Heart right ventricle (tissue), 16 donors: ENCODE measurements at places on chromosomes 11 and 22. TPM values are rescaled to one million over a fixed set of nuclear protein-coding genes. Genes with fewer than 3 reads are reported as not detected.

MRGPRF gene
- total RNA-seq: 1.4 TPM

GRCh38 chr11:33703234-33703633, 2.6 kb upstream of the C11orf91 start:
- no peak for DNase-seq
- peaks cover 91% of the 10 kb centered on the region for H3K4me1 ChIP-seq
- H3K36me3 ChIP-seq: no peaks in the 10 kb centered on the region
- peak overlapping the region; percentile 86 for H3K27ac ChIP-seq

OR51A4 gene
- total RNA-seq: not detected

PARVG gene
- 5.8 TPM for total RNA-seq

GRCh38 chr11:92296138-92296515, 71.5 kb downstream of the FAT3 start:
- H3K27ac ChIP-seq: no peak overlapping the region
- H3K36me3 ChIP-seq: no peaks in the 10 kb centered on the region
- H3K4me1 ChIP-seq: no peaks in the 10 kb centered on the region
- no peak for DNase-seq
- H3K27me3 ChIP-seq: no peaks in the 10 kb centered on the region
- H3K4me3 ChIP-seq: no peak overlapping the region
